ENCODE measurements at places on chromosomes 2 and 18.

DNA sequence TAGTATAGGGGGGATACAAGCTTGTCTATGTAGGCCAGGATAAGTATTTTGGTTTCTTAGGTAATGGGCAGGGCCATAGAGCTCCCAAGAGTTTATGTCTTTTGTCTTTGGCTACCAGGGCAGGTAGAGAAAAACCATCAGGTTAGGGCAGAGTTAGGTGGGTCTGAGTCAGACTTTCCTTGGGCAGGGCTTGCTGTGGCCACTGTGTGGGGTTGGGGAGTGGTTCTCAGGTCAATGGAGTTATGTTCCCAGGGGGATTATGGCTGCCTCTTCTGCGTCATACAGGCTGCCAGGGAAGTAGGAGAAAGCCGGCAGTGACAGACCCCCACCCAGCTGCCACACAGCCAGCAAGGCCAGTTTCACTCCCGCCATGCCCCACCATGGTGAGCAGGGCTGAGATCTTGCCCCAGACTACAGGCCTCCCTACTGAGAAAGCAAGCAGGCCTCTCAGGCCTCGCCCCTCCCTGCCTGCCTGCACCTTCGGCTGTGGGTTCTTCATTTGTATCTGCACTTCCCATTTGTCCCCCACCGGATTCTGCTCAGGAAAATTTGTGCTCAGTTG lies 55.5 kb downstream of the RPIA start:
- no peak for DNase-seq

DNA sequence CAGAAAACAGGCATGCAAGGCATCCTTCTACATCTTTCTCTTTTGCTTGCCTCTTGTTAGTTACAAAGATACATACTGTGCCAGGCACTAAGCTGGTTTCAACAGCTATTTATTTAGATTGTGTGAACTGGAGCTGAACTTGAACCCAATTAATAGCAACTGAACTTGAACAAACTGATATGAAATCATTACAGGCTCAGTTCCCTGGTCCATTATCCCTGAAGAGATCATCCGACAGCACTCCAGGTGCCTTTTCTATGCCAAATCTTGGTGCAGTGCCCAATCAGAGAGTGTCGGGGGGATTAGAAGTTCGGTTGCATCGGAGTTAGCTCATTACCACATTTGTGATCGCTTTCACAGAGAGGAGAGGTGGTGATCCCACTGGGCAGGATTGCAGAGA lies 477.6 kb downstream of the PARD3B start:
- no peak for DNase-seq

DNA sequence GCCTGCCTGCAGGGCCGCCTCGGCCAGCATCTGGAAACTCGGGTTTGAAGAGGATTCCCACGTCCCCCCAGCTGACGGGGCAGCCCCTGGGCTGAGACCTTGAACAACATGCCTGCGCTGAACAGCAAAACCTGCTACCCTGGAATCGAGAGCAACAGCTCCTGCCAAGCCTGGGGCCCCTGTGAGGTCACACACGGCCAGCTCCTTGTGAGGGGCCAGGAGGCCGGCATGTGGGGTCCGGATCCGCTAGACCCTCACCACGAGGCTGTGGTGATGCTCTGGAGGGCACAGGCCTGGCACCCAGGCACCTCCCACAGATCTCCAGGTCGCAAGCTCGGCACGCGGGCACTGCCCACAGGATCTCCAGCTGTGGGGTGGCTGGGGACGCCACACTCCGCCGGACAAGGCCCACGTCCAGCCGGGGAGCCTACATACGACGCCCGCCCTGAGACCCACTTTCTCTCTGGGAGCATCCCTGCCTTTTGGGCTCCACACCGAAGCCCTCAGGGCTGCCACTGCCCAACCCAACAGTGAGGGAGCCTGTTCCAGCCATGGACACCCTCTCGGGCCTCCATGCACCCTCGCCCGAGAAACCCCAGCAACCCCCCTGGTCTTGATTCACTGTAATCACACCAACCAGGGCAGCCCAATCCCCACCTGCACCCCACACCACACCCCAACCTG lies 34.1 kb downstream of the SLC66A2 start:
- no peak for DNase-seq

- no peak for DNase-seq
Measured at GRCh38 chr18:23668731-23669130, 6.0 kb upstream of the ANKRD29 start.

DNA sequence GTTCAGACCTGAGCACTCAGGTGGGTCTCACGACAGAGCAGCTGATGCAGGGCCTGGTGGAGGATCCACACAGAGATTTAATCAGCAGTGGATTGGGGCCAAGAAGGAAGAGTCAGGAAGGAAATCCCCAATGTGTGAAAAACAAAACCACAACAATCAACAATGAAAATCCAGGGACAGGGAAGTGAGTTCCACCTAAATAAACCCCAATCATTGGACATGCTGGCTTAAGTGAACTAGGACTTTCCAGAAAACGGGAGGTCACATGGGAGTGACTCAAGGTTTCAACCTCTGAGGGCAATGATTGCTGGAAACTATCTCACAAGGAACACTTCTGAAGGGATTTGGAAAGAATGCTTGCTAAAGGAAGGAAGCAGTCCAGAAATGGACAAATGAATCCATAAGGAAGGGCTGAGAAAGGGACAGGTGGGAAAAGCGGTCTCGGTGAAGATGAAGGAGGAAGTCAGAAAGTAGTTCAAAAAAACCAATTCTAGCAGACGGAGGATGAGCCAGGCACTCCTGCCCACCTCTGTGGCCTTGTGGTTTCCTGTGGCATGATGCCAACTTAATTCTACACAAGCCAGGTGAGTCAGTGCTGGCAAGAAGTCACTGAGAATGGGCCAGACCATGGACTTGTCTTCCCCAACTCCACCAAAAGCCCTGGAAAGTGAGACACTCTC lies 15.4 kb upstream of the XDH start:
- peak; percentile 95 for DNase-seq

DNA sequence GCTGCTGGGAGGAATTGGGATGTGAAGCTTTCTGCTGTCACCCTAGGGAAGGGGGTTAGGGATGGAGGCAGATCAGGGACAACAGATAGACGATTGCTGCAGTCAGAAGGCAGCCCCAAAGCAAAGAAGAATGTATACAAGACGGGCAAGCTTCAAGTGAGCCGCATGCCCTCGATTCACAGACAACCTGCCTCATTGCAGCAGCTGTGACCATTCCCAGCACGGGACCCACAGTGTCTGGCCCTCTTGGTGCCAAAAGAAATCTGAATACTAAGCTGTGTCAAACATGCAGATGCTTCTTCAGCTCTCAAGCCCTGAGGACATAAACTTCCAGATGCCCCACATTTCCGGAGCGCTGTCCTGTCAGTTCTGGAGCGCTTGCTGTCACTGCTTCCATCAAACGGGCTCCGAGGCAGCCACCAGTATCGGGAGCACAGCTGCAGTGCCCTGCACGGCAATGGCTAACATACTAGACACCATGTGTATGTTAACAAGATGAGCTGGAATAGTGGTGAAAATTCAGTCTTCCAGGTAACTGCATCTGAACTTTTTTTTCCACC lies 33.8 kb downstream of the PRELID3A start:
- DNase-seq: no peak

GRCh38 chr2:74515271-74515980 lies 1.2 kb downstream of the TLX2 start:
- no peak for DNase-seq

GRCh38 chr2:48607307-48608014 lies 10.2 kb upstream of the GTF2A1L start:
- peak; percentile 27 for DNase-seq

DNA sequence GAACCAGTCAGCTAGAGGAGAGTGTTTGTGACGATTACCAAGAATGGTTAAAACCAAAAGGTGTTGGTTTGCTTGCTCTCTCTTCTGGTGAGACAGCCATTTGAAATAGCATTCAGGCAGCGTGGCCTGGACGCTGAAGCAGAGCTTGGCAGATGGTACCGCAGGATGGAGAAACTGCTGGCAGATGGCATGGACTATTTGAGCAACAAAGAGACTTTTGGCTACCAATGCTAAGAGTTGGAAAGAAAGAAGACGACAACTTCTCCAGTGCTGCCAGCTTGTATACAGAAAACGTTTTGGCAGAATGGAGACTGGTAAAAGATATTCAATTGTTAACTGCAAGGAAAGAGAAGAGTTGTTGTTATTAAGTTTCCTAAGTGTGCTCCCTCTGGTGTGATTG lies 315.0 kb downstream of the PARD3B start:
- no peak for DNase-seq

- no peak for DNase-seq
Measured at GRCh38 chr2:181318504-181319280, 138.5 kb upstream of the ITGA4 start.

DNA sequence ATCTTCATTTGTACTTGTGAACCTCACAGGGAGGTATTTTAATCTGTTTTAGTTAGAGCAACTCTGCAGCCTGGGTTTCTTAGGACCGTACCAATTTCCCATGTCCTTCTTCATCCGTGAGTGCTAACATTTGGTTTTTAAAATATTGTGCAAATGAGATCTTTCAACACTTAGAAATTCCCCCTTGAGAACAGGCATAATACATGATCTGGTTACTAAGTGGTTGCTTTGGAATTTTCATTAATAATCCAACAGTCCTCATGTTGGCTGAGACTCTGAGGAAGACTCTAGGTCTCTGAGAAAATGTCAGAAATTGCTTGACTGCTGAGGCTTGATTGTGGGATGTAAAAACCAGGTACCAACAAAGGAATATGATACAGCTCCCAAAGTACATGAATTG lies 125.6 kb upstream of the CDCA7 start:
- no peak for DNase-seq

DNA sequence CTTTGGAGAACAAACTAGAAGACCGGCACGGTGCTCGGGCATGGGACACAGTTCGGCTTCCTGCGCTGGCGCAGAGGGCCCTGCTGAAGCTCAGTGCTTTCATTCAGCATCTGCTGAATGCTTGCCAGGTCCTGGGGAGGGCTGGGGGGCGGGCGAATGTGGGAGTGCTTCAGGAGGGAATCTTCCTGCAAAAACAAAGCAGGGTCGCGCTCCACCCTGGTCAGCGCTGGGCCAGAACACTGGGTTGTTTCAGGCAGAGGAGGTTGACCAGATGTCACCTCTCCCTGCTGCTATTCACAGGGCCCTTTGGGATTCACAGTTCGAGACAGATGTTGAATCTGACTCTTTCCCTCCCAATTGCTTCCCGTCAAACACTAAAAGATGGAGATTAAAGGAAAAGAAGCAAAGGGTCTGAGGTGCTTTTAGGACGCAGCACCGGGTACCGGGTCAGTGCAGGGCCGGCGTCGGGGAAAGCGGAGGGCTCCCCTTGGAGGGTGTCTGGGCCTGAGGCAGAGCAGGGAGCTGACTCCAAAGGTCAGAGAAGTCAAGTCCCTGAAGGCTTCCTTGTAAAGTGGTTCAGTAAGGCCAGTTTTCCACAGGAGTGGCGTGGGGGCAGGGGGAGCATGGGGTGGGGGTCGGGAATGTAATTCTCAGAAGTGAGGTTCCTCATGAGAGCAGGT lies 82.1 kb upstream of the PXDN start:
- DNase-seq: no peak

DNA sequence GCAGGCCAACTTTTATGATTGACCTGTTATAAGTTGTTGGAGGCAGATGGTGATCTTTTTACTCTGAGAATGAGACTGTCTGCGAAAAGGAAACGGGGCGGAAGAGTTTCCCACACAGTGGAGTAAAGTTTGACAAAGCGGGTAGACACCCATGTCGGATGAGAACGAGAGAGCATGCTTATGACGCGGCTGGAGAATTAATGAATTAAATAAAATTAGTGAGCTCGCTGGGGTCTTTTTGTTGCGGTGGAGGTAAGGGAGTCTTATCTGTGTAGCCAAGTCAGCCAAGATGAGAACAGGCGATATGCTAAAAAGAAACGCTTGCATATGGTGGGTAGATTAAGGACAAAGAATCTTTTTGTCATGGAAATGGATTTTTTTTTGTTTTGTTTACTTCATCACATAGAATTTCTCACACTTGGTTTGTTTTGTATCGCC lies 1.8 kb downstream of the SALL3 start:
- no peak for DNase-seq

GRCh38 chr18:22348521-22349316 lies 69.0 kb downstream of the CTAGE1 start:
- peak; percentile 68 for DNase-seq

DNA sequence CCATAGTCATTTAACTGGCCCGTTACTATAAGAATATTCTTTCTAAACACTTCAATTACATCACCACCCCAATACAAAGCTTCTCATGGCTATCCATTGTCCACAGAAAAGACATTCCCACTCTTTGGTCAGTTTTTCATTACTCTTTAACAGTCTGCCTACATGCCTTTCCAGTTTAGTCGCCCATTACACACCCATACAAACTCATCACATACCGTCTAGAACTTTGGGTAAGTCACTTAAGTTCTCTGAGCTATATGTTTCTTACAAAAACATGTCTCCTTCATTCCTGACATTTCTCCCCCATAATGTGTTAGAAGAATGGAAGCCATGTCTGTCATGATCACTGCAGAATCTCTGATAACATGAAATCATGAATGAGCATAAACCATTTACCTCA lies 108.2 kb upstream of the STK17B start:
- no peak for DNase-seq

Measured in bronchial epithelial cell (primary cell).